ENCODE measurements at places on chromosomes 7 and 10.

- no peak for DNase-seq
Observed at GRCh38 chr7:47734287-47734948, 152.5 kb upstream of the TNS3 start.

DNA sequence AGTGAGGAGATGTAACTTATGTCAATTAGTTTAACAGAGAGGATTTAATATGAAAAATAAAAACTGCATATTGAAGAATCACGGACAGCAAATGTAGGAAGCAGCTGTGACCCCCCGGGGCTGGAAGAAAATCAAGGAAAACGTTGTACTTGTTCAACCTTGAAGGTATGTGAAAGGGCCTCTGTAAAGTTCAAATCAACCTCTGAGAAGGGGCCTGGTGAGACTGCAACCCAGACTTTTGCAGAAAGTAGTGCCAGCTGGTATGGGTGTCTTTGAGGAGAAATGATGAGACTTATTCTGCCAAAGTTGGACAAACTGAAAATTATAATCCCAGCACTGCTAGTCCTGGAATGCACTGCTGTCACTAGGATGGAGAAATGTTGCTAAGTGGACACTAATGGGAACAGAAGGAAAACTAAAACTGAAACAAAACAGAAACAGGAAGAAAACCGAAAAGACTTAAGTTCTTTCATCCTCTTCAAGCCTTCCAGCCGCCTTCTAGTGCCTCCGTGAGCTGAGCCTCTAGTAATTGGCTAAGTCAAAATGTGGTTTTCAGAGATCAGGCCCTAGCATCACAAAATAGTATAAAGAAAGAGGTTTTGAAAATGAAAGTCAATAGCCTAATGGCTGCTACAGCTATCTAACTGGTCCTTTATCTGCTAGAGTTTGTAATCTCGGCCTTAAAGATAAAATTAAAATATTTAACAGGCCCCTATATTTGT, 253.7 kb upstream of the SORCS1 start:
- DNase-seq, result no peak

DNA sequence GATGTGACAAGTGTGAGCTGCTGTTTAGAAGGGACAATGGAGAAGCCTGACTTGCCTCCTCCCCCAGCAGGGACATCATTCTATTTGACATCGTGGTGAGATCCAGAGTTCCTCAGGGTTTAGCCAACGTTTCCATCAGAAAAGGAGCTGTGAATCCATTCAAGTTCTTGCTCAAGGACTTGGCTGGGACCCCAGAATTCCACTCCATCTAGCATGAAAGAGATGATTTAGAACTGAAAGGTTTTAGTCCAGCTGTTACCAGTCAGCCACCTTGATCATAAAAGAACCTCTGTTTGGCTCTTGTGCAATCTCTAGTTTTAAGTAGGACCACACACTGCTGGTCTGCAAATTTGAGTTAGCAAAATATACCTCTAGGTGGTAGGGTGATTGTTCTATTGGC, 337.6 kb downstream of the FRMD4A start:
- no peak for DNase-seq

DNA sequence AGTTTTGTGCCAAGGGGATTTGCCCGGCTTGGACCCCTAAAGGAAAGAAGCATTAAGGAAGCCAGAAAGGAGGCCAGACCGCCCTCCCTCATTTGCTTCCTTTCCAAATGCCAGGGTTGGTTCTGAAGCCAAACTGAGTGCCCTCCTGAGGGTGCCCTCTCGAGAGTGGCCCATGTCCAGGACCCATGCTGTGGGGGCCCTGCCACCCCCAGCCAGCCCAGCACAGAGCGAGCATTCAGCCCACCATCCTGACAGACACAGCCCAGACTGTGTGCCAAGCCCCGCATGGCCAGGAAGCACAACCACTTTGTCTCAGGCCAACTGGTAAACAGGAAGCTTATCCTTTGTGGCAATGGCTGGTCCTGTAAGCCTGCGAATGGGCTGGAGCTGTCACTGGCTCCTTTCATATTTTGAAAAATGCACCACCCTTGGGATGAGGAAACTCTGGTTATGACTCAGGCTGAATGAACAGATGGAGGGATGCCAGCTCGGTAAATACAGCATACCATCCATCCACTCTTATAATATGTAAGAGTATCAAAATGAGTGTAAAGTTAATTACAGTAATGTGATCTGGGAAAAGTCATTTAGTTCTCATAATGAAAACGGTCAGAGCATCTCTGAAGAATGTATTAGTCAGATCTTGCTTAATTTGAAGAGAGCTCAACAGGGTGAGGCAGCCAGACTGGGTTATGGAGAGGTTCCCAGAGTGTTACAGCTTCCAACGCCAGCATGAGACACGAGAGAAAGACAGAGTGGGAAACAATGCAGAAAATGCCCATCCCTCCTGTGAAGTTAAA, 65.0 kb downstream of the STK17A start:
- peak; percentile 85 for DNase-seq

DNA sequence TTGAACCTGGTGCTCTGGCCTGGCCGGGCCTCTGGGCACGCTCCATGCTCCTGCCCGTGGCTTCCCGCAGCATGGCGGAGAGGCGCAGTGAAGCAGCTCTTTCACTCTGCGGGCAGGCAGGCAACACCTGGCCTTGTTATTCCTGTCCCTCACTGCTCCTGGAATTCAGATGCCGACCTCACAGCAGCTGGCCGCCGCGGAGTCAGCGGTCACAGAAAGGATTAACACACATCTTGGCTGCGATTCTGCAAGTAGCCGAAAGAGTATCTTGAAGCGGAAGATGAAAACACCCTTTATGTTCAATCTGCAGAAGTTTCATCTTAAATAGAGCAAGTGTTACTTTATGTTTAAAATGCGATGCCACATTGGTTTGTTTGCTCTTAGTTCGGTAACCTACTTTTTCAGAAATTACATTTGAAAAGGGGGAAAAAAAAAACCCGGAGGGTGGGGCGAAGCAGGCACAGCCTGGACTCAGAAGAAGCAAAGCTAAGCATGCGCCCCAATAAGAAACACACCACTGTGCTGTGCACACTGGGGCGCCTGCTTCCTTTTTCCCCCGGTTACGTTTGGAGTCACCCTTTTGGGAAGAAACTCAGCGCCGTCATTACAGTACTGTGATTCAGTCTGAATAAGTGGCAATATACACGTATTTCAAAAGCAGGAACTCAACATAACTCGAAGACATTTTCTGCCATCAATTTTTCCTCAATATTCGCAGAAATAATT, 42.3 kb downstream of the BRI3 start:
- no peak for DNase-seq

DNA sequence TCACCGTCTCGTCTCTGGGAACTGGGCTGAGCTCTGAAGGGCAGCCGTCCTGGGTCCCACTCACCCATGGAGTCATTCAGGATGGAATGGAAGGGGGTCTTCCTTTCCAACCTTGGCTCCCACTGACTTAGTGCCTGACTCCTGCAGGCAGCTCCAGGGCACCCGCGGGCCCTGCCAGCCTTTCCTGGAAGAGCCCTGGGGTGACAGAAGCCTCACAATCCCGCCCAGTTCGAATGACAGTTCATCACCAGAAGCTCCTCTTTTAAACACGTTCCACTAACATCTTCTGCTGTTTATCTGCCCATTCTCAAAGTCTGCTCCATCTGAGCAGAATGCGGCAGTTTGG, 110.6 kb downstream of the TNS3 start:
- DNase-seq, result no peak

DNA sequence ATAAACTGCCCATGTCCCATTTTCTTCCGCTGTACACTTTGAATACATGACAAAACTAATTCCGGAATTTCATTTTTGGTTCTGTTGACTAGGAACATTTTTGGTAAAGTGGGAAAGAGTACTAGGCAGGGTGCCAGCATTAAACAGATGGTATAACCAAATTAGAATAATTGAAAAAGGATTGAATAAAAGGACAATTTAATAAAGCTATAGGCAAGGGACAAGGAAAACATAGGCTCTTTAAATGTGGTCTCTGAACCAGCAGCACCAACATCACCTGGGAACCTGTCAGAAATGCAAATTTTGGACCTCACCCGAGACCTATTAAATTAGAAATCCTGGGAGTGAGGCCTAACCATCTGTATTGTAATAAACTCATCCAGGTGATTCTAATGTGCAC, 376.9 kb downstream of the LRRTM3 start:
- no peak for DNase-seq

- no peak for DNase-seq
Observed at GRCh38 chr10:78641693-78642092, 427.1 kb upstream of the ZMIZ1 start.

- peak; percentile 92 for DNase-seq
Observed at GRCh38 chr7:14761510-14762296, 140.8 kb downstream of the DGKB start.

DNA sequence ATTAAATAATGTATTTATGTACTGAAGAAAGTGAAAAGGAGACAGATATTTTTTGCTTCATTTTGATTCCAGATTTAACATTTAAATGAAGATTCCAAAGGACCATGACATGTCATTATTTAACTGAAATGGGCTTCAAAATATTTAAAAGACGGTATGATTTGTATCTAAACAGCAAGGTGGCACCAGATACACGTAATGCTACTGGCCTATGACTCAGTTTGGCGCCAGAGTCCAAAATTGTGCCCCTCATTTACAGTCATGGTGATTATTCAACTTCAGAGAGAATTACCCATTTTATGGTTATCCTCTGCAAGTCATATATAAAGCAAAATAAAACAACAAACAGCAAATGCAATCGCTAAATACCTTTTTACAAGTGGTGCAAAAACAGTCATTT, 94.5 kb downstream of the ETV1 start:
- DNase-seq, result no peak

DNA sequence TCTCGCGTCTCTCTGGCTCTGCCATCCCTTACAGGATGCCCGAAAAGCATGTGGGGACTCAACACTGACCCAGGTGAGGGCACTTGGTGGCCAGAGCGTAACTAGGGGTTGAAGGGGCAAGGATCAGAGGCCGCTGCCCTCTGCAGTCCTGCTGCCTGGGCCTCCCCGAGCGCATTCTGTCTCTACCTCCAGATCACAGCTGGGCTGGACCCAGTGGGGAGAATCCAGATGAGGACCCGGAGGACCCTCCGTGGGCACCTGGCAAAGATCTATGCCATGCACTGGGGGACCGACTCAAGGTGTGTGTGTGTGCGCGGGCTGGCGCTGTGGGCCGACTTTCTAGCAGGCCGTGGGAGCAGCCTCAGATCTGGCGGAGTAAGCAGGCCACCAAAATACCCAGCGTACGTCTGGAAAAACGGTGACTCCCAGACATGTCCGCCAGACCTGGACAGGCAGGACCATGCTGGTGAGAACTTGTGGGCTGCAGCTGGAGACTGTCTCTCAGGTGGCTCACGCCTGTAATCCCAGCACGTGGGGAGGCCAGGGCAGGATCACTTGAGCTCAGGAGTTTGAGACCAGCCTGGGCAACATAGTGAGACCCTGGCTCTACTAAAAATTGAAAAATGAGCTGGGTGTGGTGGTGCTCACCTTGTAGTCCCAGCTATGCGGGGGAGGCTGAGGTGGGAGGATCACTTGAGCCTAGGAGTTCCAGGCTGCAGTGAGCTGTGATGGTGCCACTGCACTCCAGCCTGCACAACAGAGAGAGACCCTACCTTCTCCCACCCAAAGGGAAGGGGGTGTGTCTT, 3.2 kb downstream of the GNB2 start:
- no peak for DNase-seq

DNA sequence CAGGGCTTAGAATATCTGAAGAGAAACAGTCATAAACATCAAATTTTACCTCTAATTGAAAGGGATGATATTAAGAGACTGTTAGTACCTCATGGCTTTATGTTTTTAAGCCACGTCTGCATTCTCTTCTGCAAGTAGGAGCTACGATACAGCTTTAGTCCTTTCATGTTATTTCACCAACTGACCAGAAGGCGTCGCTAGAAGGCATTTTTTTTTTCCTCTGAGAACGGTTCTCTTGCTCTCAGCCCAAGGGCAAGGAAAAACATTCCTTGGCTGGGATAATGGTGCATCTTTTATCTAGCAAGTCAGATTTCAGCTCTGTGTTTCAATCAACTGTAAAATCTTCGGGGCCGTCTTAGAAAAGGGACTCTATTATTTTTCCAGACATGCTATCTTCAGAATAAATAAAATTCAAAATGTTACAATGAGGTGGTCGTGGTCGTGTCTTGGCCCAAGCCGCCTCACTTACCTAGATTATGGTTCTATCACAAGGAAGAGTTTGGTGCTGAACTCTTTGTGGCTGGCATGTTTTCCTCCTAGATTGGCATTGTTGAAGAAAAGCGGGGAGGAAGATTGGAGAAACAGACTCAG, 41.6 kb upstream of the LYZL2 start:
- peak; percentile 35 for DNase-seq

DNA sequence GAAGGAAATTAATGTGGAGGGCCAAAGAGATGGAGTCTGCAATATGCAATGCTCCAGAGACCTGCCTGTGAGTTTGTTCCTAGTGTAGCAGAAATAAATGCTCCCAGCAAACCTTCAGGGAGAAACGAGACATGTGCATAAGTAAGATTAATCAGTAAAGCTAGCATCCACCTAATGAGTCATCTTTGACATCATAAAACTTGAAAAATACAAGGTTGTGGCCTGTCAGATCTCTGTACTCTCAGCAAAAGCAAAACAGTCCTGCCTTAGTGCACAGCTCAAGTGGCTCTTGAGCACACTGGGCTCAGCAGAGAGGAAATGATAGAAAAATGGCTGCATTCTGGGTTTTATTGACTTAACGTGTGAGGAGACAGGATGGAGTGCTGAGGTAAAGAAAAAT, 32.5 kb upstream of the ERCC6 start:
- peak; percentile 2 for DNase-seq

DNA sequence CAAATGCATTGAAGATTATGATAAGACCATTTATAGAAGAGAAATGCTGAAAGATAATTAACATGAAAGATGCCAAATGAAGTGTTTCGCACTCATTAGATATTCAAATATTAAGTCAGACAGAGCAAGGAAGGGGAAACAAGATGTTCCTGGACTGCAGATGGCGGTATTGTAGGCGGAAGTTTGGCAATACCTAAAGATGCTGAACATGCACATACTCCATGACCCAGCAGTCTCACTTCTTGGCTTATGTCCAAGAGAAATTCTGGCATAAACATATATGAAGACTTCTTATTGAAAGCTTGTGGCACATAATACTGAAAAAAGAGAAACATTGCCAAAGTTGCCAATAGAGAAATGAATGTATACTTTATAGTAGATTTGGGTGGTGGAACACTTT, 325.4 kb upstream of the SEMA3C start:
- no peak for DNase-seq

GRCh38 chr7:154795014-154795413, 207.9 kb downstream of the PAXIP1 start:
- DNase-seq, result peak; percentile 53

DNA sequence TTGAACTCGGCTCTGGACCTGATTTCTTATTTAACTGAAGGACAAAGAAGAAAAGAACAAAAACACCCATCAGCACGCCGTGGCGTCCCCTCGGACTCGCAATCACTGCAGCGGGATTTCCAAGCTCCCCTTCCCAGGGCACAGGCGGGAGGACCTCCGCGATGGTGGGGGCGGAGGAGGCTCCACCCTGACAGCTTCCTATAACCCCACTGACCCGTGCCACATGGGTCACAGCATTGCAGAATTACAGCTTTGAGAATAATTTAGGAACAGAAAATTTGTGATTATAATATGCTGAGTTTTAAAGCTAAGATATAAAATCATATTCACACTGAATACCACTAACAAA, 129.7 kb upstream of the SEC61G start:
- DNase-seq, result no peak
